ENCODE measurements at places on chromosomes 3 and 15. TPM values are rescaled to one million over a fixed set of nuclear protein-coding genes. Genes with fewer than 3 reads are reported as not detected.

Gene STAB1
- 42.1 TPM for polyA plus RNA-seq

Gene SLC22A13
- 0.07 TPM for polyA plus RNA-seq

Gene EOGT
- polyA plus RNA-seq, result 33.5 TPM

GRCh38 chr15:57377478-57377847, 1.2 kb downstream of the CGNL1 start:
- no peak for DNase-seq
